Activated naive CD4-positive, alpha-beta T cell (primary cell): ENCODE measurements at places on chromosomes 16 and 17.

DNA sequence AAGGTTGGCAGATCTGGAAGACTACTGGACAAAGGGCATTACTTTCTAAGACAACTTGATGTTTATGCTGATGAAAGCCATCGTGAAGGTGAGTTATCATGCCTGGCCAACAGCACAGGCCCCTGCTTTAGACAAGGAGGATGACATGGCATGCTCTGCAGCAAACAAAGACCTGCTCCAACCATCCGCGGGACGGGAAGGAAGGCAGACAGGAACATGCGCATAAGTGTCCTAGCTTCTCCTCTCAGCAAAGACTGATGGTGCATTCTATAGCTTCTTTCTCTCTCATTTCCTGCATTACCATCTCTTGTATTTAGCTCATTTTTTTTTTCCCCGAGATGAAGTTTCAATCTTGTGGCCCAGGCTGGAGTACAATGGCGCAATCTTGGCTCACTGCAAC, 5.4 kb downstream of the NPLOC4 start:
- no peak for DNase-seq

DNA sequence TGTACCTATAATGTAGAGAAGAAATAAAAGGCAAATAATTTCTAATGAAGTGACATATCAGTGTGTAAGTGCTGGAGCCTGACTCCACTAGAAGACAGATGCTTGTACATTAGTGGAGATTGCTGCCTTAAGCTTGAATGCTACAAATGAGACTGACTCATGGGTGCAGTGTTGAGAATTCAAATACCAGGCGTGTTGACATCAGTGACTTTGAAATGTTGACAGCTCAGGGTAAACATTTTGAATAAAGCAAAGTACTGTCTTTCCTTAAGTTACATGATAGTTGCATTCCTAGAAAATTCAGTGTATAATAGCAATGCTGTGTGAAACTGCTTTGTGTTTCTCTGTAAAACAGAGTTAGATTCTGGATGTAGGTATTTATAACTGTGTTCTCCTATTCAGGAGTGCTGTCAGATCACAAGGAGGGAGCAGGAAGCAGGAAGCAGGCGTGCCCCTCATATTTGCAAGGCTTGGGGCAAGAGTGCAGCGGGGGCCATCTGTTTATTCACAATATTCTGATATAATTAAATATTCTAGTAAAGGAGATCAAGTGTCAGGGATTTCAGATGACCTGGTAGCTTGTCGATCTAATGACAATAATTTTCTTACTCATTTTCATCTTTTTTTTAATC, 119.0 kb downstream of the SPECC1 start:
- no peak for DNase-seq

- DNase-seq, result no peak
Measured at GRCh38 chr17:72545766-72546165, 424.9 kb downstream of the SOX9 start.

- DNase-seq, result no peak
Measured at GRCh38 chr17:67479148-67479547, 102.1 kb downstream of the PITPNC1 start.

DNA sequence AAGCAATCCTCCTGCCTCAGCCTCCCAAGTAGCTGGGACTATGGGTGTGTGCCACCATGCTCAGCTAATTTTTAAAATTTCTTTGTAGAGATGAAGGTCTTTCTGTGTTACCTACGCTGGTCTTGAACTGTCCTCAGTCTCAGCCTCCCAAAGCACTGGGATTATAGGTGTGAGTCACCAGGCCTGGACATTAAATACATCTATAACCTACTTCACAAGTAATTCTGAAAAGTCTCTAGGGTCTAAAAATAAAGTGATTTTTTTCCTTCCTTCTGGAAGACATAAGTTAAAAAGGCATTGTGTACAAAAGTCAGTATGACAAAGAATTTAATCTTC, 118.3 kb downstream of the PARN start:
- DNase-seq, result no peak
